ENCODE measurements at places on chromosomes 13 and 19. TPM values are rescaled to one million over a fixed set of nuclear protein-coding genes. Genes with fewer than 3 reads are reported as not detected.

CCDC169 gene
- total RNA-seq, result 3.9 TPM

IRS2 gene
- 0.32 TPM for total RNA-seq

TMEM150B gene
- total RNA-seq, result not detected

MBD3L2 gene
- not detected for total RNA-seq

FPR2 gene
- not detected for total RNA-seq

GRIN2D gene
- 0.15 TPM for total RNA-seq

ICAM3 gene
- 16.6 TPM for total RNA-seq

PLK5 gene
- total RNA-seq, result not detected

HIPK4 gene
- total RNA-seq, result under 0.01 TPM

ACP7 gene
- total RNA-seq, result under 0.01 TPM

IGFL1 gene
- total RNA-seq, result not detected

KLHL1 gene
- total RNA-seq, result not detected

CGB1 gene
- not detected for total RNA-seq

SIGLEC8 gene
- total RNA-seq, result not detected

IGSF23 gene
- total RNA-seq, result not detected

CGB8 gene
- not detected for total RNA-seq

SYNGR4 gene
- not detected for total RNA-seq

LGALS16 gene
- total RNA-seq, result not detected

SIGLECL1 gene
- total RNA-seq, result not detected

SIRT2 gene
- total RNA-seq, result 64.9 TPM

PODNL1 gene
- not detected for total RNA-seq

USHBP1 gene
- total RNA-seq, result 17.2 TPM

NKG7 gene
- total RNA-seq, result not detected

ZBTB32 gene
- not detected for total RNA-seq

TRPC4 gene
- total RNA-seq, result 0.32 TPM

SHFL gene
- total RNA-seq, result 15.9 TPM

All from epithelial cell of umbilical artery (primary cell).